ENCODE measurements at places on chromosomes 16 and 17. TPM values are rescaled to one million over a fixed set of nuclear protein-coding genes. Genes with fewer than 3 reads are reported as not detected.

Gene TP53TG3
- total RNA-seq = not detected

Gene CTRB2
- total RNA-seq = not detected

Gene NGFR
- 39.8 TPM for total RNA-seq

GRCh38 chr17:50939795-50940684 is 73.9 kb upstream of the TOB1 start:
- DNase-seq = peak; percentile 50

DNA sequence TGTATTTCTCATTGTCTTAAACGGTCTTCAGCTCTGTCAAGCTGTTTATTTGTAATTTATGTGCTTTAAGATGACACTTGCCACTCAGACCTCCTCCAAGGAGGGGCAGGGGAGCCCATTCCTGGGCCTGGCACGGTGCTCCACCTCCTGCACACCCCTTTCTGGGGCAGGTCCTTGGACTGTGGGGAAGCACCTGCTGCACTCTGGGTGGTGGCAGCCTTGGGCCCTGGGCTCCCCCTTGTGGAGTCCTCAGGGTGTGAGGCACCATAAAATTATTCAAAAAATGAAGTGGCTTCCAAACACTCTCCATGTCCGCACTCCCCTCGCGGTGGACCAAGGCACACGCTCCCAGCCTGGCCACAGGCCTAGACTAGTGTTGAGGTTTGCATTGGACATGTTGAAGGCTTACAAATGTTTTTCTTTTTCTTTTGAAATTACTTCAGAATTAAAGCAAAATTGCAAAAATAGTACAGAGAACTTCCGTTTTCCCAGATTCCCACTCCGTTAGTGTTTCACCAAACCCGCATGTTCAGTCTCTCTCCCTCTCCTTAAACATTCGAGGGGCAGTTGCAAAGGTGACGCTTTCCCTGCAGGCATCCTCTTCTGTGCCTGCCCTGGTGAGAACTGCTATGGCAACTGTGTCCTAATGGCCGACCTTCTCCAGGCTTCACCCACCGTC is 32.4 kb downstream of the FOXK2 start:
- DNase-seq = peak; percentile 88

DNA sequence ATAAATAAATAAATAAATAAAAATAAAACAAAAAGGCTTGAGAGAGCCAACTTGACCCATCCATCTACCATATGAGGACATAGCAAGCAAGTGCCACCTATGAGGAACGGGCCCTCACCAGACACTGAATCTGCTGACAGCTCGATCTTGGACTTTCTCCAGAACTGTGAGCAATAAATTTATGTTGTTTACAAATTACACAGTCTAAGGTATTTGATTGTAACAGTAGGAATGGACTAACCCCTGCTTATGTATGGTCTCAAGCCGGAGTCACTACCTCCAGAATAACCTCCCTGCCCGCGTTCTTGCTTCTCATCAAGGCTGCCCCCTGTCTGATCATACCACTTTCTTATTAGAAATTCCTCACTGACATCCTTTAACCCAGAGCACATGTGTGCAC is 9.9 kb downstream of the SLC5A11 start:
- DNase-seq = no peak

DNA sequence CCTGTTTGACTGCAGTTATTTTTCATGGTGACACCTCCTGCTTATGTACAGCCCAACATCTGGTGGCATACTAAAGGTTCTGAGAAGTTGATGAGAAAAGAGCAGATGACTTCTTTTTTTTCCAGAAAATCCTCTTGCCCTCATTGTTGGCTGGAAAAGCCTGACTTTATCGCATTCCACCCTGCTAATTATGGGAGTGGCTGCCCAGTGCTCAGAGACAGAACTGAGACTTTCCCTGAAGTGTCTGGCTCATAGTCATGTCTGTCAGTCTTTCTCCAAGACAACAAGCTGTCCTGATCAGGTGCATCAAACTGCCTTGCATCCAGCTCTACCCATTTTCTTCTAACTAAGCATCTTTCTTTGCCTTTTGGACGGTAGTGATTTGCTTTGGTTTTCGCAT is 355.2 kb downstream of the CPPED1 start:
- DNase-seq = no peak

DNA sequence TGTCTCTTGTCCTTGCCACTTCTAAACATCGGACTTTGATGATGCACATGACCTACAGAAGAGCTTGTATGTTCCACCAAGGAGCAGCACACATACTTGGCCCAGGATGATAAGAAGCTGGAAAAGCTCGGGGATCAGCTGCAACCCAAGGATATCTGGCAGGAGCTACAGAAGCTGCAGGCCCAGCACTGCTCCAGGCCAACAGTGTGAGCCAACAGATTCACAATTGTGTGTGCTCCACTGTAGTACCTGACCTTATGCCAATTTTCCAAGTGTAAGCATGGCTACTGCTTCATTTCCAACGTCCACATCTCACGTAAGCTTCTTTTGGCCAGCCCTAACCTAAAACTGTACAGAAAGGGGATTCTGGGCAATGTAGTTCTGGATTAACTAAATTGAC is 83.4 kb downstream of the COX10 start:
- peak; percentile 38 for DNase-seq

GRCh38 chr16:81446907-81447268 is 2.3 kb downstream of the CMIP start:
- peak; percentile 73 for DNase-seq

All from right cardiac atrium (tissue), 5 donors.